Mucosa of descending colon (tissue), 3 donors: ENCODE measurements at places on chromosomes 5 and 9.

DNA sequence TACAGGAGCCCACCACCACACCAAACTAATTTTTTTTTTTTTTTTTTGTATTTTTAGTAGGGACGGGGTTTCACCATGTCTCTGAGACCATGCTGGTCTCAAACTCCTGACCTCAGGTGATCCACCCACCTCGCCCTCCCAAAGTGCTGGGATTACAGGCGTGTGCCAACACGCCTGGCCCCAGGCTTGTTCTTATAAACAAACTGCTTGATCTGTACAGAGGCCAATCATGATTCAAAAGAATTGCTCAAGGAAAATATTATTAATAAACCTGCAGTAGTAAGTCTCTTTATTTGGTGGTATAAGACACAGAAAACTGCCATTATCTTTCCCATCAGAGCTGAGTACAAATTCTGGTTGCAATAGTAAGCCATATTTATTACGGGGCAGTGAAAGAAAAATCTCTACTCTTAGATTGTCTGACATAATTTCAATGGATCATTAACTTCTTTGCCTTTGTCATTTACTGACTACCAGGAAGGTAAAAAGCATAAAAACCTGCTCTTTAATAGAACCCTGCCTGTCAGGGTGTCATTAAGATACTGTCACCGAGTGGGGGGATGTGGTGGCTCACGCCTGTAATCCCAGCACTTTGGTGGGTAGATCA, 33.3 kb downstream of the RASEF start:
- no peak for DNase-seq

- DNase-seq = no peak
These were observed 6.5 kb downstream of the ARL14EPL start for GRCh38 chr5:116038817-116039216.

DNA sequence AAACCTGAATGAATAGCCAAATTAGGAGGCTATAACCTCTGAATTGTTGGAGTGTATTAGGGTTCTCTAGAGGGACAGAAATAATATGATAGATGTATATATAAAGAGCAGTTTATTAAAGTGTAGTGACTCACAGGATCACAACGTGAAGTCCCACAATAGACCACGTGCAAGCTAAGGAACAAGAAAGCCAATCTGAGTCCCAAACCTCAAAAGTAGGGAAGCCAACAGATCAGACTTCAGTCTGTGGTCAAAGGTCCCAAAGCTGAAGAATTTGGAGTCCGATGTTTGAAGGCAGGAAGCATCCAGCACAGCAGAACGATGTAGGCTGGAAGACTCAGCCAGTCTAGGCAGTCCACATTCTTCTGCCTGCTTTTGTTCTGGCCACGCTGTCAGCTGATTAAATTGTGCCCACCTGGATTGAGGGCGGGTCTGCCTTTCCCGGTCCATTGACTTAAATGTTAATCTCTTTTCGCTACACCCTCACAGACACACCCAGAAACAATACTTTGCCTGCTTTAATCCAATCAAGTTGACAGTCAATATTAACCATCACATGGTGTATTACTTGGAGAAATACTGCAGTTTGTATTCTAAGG, 550.6 kb downstream of the CDH10 start:
- no peak for DNase-seq

DNA sequence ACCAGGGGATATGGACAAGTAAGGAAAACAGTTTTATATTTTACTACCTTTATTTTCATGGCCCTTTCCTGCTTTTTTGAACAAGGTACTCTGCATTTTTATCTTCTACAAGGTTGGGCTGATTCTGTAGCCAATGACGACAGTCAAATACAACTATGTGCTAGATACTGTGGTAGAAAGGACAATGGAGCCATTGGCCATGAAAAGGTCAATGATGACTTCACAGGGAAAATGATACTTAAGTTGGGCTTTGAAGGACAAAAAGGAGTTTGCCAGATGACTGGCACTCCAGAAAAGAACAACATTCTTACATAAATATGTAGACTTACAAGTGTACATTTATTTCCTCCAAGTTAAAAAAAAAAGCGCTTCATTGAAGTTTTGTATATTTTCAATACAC, 663 bp downstream of the INSL6 start:
- DNase-seq = no peak
